ENCODE measurements at places on chromosomes 3 and 15.

DNA sequence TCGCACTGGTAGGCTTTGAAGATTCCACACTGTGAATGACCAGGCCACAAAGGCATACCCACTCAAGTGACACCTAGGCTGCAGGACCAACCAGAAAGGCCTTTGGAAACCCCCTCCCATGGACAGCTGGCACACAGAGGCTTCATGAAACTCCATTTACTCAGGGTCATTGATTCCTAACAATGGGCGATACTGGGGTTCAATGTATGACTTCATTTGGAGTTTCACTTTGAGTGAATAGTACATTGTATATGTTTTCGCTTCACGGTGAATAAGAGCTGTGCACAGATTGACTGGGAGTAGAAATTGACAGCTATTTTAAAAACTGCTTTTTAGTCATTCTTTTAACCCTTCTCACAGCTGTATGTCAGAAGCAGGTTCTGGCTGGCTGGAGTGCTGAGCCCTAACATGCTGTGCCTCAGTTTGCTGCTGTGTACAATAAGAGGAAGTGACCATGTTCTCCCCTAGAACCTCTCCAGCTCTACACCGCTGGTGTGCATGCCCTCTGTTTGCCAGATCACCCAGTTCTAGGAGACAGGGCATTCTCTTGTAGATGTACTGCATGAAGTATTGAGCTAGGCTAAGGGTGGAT, 15.4 kb upstream of the CX3CR1 start:
- DNase-seq = no peak

GRCh38 chr3:121957674-121958415, 63.6 kb downstream of the SLC15A2 start:
- DNase-seq = no peak

GRCh38 chr3:73727117-73727821, 102.5 kb upstream of the PDZRN3 start:
- DNase-seq = no peak

- no peak for DNase-seq
Observed at GRCh38 chr15:49737127-49737526, 116.3 kb downstream of the DTWD1 start.

DNA sequence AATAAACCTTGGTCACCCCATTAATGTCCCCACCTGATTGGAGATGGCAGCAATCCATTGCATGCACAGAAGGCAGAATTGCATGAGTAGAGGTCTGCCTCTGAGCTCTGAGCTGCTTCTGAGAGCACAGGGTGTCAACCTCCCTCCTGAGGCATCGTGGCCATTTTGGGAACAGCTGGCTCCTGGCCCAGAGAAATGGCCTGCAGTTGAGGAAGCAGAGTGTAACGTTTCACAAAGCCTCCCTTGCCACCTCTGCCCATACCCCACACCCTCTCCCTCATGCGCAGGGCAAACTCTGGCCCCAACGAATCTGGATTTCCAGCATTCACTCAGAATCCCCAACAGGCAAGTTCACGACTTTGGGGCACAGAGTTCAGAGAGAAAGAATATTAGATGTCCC, 198.9 kb downstream of the ADAMTS9 start:
- DNase-seq = no peak

- no peak for DNase-seq
Observed at GRCh38 chr3:126927846-126928245, 55.1 kb upstream of the PLXNA1 start.

DNA sequence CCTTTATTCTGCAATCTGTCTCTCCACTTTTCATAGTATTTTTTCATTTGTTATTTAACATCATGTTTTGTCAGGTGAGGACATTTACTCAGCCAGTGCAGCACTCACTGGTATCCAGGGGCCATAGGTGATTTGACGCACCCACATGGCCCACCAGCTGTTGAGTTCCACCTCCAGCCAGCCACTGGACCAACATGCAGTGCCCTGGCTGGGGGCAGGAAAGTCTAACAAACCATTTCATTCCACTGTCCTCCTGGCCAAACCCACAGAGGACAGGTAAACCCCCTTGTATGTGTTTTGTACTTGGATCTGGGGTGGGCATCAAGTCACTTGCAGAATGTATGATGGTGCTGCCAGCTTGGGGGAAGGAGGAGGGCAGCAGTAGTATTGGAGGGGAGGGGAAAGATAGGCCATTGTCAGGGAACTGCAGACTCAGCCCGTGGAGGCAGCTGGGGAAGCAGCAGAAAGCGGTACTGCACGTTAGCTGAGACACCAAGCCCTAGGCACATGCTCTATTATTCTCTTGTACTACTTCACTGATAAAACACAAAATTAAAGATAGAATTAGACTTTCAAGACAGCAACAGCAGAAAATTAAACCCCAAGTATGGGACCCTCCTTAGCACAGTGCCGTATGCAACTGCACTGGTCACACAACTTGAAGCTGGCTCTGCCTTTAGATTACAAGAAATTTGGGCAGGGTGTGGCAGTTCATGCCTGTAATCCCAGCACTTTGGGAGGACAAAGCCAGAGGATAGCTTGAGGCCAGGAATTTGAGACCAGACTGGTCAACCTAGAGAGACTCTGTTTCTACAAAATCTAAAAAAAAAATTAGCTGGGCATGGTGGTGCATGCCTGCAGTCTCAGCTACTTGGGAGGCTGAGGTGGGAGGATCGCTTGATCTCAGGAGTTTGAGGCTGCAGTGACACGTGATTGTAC, 15.4 kb upstream of the RPL24 start:
- DNase-seq = no peak

- no peak for DNase-seq
Observed at GRCh38 chr3:63538919-63539318, 113.6 kb upstream of the SNTN start.

DNA sequence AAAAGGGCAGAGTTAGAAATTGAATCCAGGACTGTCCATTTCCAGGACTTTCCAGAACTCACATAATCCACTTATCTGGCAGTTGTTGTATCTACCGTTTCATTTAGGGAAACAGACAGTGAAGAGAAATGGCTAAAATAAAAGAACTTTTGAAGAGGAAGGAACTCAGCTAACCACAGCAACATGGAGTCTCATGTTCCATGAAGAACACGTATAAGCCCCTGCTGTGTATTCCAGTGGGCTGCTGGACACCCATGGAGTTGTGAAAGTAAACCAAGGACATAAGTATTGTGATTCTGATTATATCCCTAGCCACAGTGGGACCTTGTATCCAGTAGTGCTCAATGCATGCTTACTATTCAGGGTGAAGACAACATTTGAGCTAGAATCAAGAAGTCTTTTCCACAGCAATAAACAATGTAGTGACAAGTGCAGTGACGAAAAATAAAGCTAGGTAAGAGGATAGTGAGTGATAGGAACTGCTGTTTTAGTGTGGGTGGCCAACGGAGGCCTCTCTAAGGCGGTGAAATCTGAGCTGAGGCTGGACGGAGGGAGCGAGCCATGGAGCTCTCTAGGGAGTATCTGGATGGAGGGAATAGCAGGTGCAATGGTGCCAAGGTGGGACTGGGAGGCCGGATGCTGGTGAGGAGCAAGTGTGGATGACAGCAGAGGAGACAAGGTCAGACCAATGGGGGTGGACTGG, 26.8 kb upstream of the TRH start:
- DNase-seq = no peak

DNA sequence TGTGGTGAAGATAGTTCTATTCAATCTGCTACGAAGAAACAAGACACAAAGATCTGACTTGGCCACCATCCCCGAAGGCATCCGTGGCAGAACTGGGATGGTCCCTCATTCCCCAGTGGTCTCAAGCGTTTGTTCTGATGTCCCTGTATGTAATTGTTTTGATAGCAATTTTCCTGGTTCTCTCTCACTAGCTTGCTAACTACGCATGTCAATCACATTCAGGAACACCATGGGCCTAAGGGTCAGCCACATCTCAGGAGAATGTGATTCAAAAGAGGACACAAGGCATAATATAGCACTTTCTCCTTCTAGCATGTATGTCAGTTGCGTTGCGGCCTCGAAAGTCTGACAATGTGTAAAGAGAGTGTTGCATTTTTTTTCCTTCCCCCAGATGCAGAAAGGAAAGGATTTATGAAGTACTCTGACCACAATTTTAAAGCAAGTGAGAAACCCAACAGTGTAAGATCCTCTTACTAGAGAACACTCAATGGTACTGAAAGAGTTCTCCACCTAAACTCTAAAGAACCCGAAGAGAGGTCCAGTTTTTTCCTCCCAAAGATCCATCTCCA, 32.0 kb upstream of the TCF12 start:
- no peak for DNase-seq

- no peak for DNase-seq
Observed at GRCh38 chr15:39273717-39274411, 307.0 kb upstream of the THBS1 start.

GRCh38 chr15:90364251-90364650, 12.2 kb downstream of the ZNF774 start:
- DNase-seq = peak; percentile 89
